Hindlimb muscle (tissue), 1 donor: ENCODE measurements at places on chromosomes 6 and 20. TPM values are rescaled to one million over a fixed set of nuclear protein-coding genes. Genes with fewer than 3 reads are reported as not detected.
A peak's percentile ranks its signal among the peaks of the same experiment; 100 is the strongest.

The ECT2L gene
- 0.17 TPM for polyA plus RNA-seq

The HLA-G gene
- 0.39 TPM for polyA plus RNA-seq

The OPN5 gene
- polyA plus RNA-seq, result 0.32 TPM

The CST4 gene
- not detected for polyA plus RNA-seq

The PLAGL1 gene
- 285 TPM for polyA plus RNA-seq

- peak; percentile 91 for DNase-seq
These were observed 806 bp downstream of the LEMD2 start for GRCh38 chr6:33787954-33788693.

- peak; percentile 50 for DNase-seq
These were observed 565 bp downstream of the QKI start for GRCh38 chr6:163414946-163415619.

DNA sequence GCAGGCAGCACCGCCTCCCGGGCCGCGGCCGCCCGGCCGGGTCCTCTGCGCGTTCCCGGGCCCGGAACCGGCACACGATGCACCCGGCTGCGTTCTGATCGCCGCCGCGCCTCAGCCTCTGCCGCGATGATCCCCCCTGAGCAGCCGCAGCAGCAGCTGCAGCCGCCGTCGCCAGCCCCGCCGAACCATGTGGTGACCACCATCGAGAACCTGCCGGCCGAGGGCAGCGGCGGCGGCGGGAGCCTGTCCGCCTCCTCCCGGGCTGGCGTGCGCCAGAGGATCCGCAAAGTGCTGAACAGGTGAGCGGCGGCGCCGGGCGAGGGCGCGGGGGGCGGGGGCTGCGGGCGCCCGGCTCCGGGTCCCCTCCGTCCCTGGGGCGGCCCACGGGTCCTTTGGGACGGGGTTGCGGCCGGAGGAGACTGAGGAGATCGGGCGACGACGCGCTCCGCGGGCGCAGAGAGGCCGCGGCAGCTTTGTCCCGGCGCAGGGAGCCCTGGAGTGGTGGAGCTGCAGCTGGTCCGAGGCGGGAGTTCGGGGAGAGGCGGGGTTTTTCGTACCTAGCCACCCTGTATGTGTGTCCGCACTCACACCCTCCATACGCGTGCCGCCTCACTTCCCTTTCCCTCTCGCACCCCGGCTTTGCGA lies 659 bp downstream of the SLC35F1 start:
- no peak for DNase-seq

DNA sequence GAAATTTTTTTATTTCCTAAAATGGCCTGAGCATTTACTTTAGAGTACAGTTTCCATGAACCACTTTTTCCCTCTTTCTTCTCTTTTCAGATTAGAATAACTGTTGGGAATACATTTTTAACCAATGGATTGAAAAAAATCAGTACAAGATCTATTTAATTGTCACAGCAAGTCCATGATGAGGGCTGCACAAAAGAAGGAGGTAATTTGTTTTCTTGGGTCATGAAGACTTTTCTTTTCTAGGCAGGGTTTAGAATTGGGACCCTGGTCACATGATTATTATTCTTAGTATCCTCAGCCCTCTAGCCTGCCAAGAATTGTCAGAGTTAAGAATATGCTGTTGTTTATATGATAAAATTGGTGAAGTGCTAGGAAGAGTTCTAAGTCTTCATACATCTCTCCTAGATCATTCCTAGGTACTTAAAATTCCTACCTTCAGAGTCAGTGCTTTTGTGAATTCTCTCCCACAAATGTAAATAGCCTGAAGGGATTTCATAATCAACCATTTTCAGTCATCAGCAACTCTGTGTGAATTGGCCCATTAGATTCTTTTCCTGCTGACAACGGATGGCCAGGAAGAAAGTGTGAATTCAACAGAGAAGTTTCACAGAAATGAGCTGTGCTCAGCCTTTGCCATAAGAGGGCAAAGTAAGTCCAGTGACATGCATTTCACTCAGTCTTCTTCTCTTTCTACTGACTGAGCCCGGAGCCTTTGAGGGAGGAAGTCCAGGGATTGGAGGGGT lies 32.4 kb upstream of the TPBG start:
- no peak for DNase-seq

- DNase-seq, result no peak
These were observed 27.6 kb upstream of the ADA start for GRCh38 chr20:44678990-44679611.

DNA sequence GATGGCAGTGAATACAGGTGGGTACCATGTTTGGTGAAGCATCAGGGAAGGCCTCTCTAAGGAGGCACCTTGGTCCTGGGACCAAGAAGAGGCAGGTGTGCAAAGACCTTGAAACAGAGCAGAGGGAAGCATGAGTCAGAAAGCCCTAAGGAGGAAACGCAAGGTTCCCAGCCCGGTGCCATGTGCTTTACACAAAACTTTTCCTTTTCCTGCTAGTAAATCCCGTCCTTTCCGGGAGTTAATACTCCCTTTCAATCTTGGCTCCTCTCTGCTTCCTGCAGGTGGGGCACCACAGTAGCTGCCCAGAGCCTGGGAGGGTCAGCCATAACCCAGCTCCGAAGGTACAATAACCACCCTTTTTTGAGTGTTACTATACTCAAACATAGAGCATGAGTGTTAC lies 19.4 kb upstream of the SLC23A2 start:
- DNase-seq, result no peak

- DNase-seq, result no peak
These were observed 152.1 kb upstream of the SMLR1 start for GRCh38 chr6:130675072-130675471.
